Naive thymus-derived CD8-positive, alpha-beta T cell (primary cell): ENCODE measurements at places on chromosomes 2 and 18. TPM values are rescaled to one million over a fixed set of nuclear protein-coding genes. Genes with fewer than 3 reads are reported as not detected.

DNA sequence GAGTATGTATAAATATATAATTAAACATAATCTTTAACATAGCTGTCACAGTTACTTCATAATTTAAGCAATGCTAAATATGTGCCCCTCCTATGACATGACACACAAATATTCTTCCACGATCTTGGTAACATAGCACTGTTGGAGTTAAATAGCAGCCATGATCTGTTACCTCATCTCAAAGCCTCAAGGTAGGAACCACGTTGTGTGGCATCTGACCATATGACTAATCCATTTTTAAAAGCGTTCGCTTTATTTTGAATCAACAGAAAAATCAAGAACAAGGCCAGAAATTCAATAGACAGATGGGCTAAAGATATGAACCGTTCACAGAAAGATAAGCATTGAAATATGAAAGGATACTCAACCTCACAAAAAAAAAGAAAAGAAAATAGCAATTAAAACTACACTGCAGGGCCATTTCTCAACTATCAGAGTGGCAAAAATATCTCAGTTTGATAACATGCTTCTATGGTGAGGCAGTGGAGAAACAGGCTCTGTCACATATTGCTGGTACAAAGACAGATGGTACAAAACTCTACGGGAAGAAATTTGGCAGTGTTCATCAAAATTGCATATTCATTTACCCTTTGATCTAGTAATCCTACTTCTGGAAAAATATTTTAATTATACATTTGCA, 105.9 kb downstream of the TMX3 start:
- no peak for DNase-seq
- peaks cover 3% of the 10 kb centered on the region for H3K27me3 ChIP-seq
- H3K36me3 ChIP-seq = no peaks in the 10 kb centered on the region
- no peaks in the 10 kb centered on the region for H3K4me1 ChIP-seq
- no peak overlapping the region for H3K27ac ChIP-seq

DNA sequence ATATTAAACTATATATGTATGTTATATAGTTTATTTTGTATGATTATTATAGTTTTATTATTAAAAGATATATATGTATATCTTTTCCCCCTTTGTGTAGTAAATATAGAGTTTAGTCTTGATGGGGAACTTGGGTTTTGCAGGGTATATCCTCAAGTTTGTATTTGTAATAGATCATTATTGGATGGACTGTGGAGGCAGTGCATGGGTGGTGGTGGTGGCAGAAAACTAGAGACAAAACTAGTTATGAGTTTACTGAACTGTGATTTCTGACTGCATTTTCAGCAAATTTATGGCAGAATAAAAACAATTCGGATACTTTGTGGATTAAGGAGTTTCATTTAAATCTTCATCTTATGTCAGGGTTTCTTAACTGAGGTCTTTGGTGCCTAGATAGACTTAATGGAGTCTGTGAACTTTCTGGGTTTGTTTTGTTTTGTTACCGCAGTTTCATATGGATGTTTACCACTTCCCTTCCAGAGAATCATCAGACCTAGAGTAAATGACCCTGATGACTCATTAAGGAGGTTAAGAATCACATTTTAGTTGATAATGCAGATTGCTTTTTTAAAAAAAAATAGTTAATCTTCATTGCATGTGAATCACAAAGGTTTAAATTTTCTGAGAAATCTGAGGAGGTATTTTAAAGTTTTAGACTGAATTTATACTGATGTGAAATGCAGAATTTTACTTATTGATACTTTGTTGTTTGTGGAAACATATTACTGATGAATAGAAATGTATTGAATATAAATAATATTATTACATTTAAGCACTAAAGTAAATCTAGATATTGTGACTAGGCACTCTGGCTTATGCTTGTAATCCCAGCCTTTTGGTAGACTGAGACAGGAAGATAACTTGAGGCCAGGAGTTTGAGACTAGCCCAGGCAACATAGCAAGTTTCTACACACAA, 14.5 kb downstream of the EPC2 start:
- H3K4me3 ChIP-seq = peak overlapping the region; percentile 71
- H3K36me3 ChIP-seq = peaks cover 8% of the 10 kb centered on the region
- no peaks in the 10 kb centered on the region for H3K27me3 ChIP-seq
- peaks cover 32% of the 10 kb centered on the region for H3K4me1 ChIP-seq
- no peak for DNase-seq

GRCh38 chr2:237389831-237390230, 24.1 kb downstream of the COL6A3 start:
- no peaks in the 10 kb centered on the region for H3K27me3 ChIP-seq
- no peak overlapping the region for H3K4me3 ChIP-seq
- DNase-seq = no peak

GRCh38 chr18:74497778-74498177, 1.6 kb downstream of the CNDP2 start:
- H3K36me3 ChIP-seq = no peaks in the 10 kb centered on the region
- peak overlapping the region; percentile 89 for H3K27ac ChIP-seq
- no peaks in the 10 kb centered on the region for H3K27me3 ChIP-seq
- DNase-seq = no peak

DNA sequence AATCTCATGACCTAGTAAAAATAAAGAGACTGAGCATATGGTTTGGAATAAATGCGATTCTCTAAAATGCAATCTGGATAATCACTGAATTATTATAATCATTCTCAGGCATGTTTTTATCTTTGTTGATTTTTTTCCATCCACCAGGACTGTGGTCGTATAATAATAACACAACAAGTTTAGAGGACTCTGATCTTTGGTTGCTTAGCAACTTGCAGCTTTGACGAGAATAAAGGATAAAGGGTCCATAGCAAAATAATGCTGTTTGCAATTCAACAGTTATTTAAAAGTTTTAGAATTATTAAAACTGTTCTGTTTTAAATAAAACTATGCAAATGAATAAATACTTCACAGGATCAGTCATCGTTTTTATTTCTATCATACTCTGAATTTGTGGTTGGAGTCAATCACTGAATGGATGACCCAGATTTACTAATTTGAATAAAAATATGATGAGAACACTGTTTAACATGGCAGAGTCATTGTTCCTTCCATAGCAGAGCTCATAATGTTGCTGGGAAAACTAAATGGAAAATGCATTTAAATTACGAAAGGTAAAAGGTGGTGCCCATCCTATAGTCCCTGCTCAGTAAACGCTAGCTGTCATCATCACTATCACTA, 29.3 kb downstream of the DNER start:
- H3K4me3 ChIP-seq = no peak overlapping the region
- H3K27me3 ChIP-seq = peaks cover 43% of the 10 kb centered on the region
- H3K27ac ChIP-seq = no peak overlapping the region
- H3K4me1 ChIP-seq = no peaks in the 10 kb centered on the region
- H3K36me3 ChIP-seq = no peaks in the 10 kb centered on the region

- no peak overlapping the region for H3K4me3 ChIP-seq
- H3K4me1 ChIP-seq = no peaks in the 10 kb centered on the region
- no peaks in the 10 kb centered on the region for H3K36me3 ChIP-seq
- DNase-seq = no peak
- peaks cover 9% of the 10 kb centered on the region for H3K27me3 ChIP-seq
- H3K27ac ChIP-seq = no peak overlapping the region
Observed at GRCh38 chr2:144904612-144905011, 384.7 kb upstream of the ZEB2 start.

DNA sequence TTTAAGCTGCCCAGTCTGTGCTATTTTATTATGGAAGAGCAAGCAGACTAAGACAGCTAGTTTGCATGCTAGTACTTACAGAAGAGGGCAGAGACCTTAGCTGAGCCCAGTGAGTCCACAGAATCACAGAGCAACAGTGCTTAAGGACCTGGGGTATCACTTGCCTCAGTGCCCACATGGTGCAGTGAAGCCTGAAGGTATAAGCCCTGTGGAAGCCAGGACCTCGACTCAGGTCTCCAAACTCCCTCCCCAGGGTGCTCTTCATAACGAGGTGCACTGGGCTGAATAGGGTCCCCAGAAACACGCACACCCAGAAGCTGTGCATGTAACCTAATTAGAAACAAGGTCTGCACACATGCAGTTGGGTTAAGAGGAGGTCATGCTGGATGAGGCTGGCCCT, 718.1 kb downstream of the GALR1 start:
- no peaks in the 10 kb centered on the region for H3K36me3 ChIP-seq
- no peak overlapping the region for H3K4me3 ChIP-seq

- H3K27ac ChIP-seq = no peak overlapping the region
- H3K4me3 ChIP-seq = no peak overlapping the region
- no peaks in the 10 kb centered on the region for H3K27me3 ChIP-seq
- H3K36me3 ChIP-seq = no peaks in the 10 kb centered on the region
- DNase-seq = no peak
Observed at GRCh38 chr2:60226943-60227342, 326.5 kb downstream of the BCL11A start.

DNA sequence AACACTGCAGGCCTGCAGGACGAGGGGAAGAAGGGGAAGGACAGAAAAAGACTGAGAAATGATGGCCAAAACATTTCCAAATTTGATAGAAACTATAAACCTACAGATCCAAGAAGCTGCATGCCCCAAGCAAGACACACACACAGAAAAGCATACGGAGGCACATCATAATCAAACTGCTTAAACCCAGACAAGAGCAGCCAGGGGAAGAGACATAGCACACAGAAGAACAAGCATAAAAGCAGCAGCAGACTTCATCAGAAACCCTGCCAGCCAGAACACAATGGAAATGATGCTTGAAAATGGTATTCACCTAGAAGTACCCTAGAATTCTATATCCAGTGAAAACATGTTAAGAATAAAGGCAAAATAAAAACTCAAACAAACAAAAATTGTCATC, 57.2 kb upstream of the RNU4ATAC start:
- H3K27ac ChIP-seq = no peak overlapping the region
- H3K36me3 ChIP-seq = peaks cover 40% of the 10 kb centered on the region
- no peak overlapping the region for H3K4me3 ChIP-seq
- DNase-seq = no peak
- H3K27me3 ChIP-seq = no peaks in the 10 kb centered on the region
- peaks cover 61% of the 10 kb centered on the region for H3K4me1 ChIP-seq

DNA sequence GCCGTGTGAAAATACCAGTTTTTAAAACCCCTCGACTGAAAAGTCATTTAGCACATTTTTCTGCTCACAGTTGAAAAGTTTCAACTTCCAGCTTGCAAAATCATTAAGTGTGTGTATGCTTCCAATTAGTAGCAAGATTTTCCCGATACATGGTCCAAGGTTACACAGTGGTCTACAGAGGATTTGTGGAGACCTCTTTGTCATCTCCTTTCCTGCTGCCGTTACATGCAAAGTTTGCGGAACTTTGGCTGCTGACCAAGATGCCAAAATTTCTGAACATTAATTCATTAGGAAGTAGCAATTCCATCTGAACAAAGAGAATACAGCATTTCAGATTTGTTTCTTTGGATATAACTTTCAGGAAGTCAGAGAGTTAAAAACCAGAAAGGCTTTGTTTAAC, 474.6 kb downstream of the PLCL1 start:
- no peak overlapping the region for H3K4me3 ChIP-seq
- H3K4me1 ChIP-seq = no peaks in the 10 kb centered on the region
- no peak for DNase-seq
- no peaks in the 10 kb centered on the region for H3K36me3 ChIP-seq
- no peak overlapping the region for H3K27ac ChIP-seq
- H3K27me3 ChIP-seq = peaks cover 21% of the 10 kb centered on the region

GRCh38 chr2:68807821-68808266, 63.4 kb downstream of the BMP10 start:
- DNase-seq = no peak
- H3K27me3 ChIP-seq = no peaks in the 10 kb centered on the region
- H3K4me1 ChIP-seq = peaks cover 22% of the 10 kb centered on the region
- H3K27ac ChIP-seq = peak overlapping the region; percentile 82

DNA sequence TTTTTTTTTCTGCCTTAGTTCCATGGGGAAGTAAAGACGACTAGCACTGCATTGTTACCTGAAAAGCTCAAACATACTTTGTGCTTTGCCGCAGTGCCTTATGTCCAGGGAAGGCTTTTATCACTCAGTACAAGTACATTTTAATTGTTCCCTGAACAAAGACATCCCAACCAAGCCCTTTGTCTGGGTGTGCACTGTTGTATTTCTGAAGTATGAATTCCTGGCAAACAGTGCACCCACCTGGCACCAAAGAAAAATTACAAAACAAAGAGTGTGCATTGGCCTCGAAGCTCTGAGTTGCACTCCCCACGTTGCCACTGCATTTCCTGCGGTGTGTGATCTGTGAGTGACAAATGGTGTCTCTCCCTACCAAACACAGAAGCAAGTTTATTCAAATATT, 858.5 kb upstream of the PIK3C3 start:
- H3K4me1 ChIP-seq = no peaks in the 10 kb centered on the region
- H3K27me3 ChIP-seq = no peaks in the 10 kb centered on the region
- H3K27ac ChIP-seq = no peak overlapping the region
- peaks cover 5% of the 10 kb centered on the region for H3K36me3 ChIP-seq
- DNase-seq = no peak
- no peak overlapping the region for H3K4me3 ChIP-seq

DNA sequence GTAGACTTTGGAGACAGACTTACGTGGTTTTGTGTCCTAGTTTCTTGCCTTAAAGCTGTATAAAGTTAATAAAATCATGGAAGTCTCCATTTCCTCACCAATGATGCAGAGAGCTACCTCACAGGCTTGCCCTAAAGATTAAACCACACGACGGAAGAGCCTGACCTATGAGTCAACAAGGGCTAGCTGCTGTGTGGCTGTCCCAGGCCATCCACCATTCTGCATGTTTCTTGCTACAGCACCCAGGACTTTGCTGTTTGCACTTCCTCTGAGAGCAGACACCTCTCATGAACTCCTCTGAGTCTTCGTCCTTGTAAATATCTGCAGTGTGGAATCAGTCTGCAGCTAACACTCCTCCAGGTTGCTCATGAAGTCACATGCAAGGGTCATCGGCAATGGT, 160.0 kb upstream of the TRIB2 start:
- no peaks in the 10 kb centered on the region for H3K36me3 ChIP-seq
- H3K27ac ChIP-seq = no peak overlapping the region
- no peaks in the 10 kb centered on the region for H3K27me3 ChIP-seq
- H3K4me1 ChIP-seq = peaks cover 34% of the 10 kb centered on the region
- no peak for DNase-seq
- H3K4me3 ChIP-seq = no peak overlapping the region

GRCh38 chr2:106701203-106702022, 184.6 kb downstream of the ST6GAL2 start:
- no peaks in the 10 kb centered on the region for H3K4me1 ChIP-seq
- peaks cover 3% of the 10 kb centered on the region for H3K27me3 ChIP-seq
- no peak overlapping the region for H3K4me3 ChIP-seq
- no peaks in the 10 kb centered on the region for H3K36me3 ChIP-seq

- H3K27ac ChIP-seq = no peak overlapping the region
- H3K4me3 ChIP-seq = no peak overlapping the region
- H3K4me1 ChIP-seq = peaks cover 16% of the 10 kb centered on the region
- H3K36me3 ChIP-seq = no peaks in the 10 kb centered on the region
- DNase-seq = no peak
Observed at GRCh38 chr2:152407204-152407721, 72.3 kb downstream of the FMNL2 start.

Gene SLC5A7
- not detected for total RNA-seq
